ENCODE measurements at places on chromosomes 5 and 9.

DNA sequence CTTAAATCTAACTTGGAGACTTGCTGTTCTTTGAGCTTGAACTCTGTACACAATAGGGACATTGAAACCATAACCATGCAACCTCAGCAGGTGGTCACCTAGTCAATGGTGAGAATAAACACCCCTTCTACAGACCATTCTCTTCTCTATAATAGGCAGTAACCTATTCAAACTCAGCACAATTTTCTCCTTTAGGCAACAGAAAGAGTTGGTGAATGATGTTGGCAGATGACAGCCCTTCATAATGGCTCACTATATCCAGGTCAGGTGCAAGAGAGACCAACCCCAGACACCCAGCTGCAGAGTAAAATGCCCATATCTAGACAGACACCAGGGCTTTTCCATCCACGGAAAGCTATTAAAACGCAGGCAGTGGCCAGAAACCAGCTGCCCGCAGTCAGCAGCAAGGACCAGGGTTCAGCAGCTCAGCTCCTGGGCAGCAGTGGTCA is 106.7 kb downstream of the SERINC5 start:
- no peak for DNase-seq

DNA sequence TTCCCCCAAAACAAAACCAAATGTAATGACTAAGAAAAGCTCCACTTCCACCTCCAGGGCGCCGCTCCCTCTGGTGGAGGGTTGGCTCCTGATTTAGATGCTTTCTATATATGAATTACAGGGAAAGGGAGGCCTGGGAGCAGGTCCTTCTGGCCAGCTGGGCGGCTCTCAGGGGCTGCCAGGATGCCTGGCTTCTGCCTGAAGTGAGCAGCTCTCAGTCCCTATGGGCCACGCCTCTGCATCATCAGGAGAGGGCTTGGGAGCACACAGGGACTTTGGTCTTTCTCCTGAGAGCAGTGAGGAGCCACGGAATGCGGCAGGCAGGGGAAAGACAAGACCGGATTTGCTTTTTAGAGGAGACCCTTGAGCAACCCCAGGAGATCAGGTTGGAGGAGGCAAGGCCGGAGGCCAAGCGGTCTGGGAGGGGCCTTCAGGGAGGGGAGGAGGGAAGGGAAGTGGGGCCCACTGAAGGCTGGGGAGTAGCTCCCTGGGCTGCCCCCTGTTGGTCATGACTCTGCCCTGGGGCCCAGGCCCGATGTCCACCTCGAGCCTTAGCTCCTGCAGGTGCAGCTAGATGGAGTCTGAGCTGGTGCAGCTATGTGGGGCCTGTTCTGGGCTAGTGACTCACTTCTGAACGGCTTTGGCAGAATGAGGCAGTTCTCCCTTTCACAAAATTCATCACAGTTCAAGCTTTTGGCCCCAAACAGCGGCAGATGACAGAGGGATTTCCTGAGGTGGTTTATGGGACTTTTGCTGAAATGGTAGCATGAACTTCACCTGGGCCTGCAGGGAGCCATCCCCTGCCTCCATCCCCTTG is 11.3 kb upstream of the GRHPR start:
- no peak for DNase-seq

GRCh38 chr5:54577528-54577927 is 60.0 kb downstream of the SNX18 start:
- DNase-seq = no peak

- DNase-seq = no peak
Measured at GRCh38 chr5:98638701-98639100, 134.8 kb upstream of the RGMB start.

- DNase-seq = no peak
Measured at GRCh38 chr9:115250621-115251032, 132.7 kb upstream of the TNC start.

DNA sequence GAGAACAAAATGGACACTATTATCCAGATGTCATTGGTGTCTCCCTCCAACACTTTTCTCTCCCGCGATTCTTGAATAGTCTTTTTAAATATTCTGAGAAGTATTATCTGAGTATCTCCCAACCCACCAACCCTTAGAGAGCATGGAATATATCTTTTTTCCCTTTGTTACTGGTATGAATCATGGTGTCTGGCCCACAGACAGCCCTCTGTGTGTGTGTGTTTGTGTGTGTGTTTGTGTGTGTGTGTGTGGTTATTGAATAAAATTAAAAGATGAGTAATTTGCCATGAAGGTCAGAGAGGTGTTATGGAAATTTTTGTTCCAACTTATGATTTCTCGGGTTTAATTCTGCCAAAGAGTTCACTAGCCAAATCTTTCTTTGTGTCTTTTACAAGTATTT is 47.7 kb downstream of the CAMK4 start:
- no peak for DNase-seq

DNA sequence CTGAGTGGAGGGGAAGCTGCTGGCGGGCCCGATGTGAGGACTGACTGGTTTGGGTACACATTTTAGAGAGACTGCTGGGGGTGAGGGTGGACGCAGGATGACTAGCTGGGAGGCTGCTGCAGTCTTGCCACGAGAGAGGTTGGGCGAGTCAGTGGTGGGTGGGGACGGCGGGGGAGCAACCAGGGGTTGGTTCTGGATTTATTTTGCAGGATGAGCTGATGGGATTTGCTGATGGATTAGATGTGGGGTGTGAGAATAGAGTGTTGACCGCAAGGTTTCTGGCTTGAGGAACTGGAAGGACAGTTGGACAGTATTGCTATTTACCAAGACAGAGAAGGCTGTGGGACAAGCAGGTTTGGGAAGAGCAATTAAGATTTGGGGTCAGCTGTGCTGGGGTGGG is 5.8 kb upstream of the NDST1 start:
- no peak for DNase-seq

DNA sequence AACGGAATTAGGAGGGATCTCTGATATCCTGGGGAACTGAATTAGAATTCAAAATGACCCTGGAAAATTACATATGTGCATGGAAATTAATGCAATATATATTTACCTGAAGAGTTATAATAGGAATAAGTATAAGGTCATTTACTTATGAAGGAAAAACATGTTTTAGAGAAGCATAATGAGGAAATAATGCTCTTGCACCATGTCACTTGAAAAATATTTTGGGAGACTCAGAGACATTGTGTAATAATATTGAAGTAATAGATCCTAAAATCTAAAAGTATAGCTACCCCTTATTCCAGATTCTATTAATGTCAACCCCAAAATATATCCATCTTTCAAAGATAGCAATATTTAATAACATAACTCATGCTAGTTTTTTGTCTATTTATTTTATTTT is 28.4 kb downstream of the SPZ1 start:
- no peak for DNase-seq

GRCh38 chr5:131147258-131147657 is 17.8 kb downstream of the HINT1 start:
- no peak for DNase-seq

GRCh38 chr9:134318481-134318891 is 7.8 kb upstream of the RXRA start:
- DNase-seq = no peak

- no peak for DNase-seq
Measured at GRCh38 chr9:15416880-15417279, 5.8 kb upstream of the SNAPC3 start.

GRCh38 chr5:6565492-6565891 is 67.4 kb downstream of the NSUN2 start:
- DNase-seq = no peak

- DNase-seq = no peak
Measured at GRCh38 chr9:80883426-80883825, 805.9 kb downstream of the TLE1 start.

DNA sequence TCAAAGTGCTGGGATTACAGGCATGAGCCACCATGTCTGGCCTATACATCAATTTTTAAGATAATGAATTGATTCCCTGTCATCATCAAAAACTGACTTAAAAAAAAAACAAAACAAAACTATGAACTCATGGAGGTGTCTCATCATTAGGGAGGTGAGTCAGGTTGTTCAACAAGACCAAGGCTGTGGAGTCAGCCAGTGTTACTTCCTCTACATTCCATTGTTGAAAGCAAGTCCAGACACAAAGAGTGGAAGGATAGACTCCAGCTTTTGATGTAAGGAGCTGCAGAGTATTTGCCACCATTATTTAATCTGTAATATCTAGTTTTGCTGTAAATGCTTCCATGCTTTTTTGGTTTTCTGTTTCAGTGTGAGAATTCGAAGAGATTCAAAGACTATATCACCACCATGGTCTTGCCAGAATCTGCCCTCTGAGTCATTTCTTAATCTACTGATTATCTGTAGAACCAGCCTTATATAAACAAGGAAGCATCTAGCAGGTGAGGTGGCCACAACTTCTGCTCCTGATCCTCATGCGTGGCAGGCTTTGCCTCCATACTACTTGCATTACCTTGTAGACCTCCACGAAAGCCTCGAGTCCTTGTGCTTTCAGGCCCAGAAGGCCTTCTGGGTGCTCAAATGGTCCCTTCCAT is 156.1 kb downstream of the FGF1 start:
- DNase-seq = no peak

- no peak for DNase-seq
Measured at GRCh38 chr5:159010661-159011442, 88.9 kb downstream of the EBF1 start.

- DNase-seq = no peak
Measured at GRCh38 chr5:120388016-120388781, 75.9 kb upstream of the PRR16 start.

GRCh38 chr9:71966601-71967000 is 55.2 kb downstream of the C9orf85 start:
- DNase-seq = no peak

GRCh38 chr9:111898331-111899096 is 1.9 kb downstream of the UGCG start:
- DNase-seq = no peak

GRCh38 chr5:173915310-173916014 is 27.3 kb downstream of the CPEB4 start:
- DNase-seq = no peak

DNA sequence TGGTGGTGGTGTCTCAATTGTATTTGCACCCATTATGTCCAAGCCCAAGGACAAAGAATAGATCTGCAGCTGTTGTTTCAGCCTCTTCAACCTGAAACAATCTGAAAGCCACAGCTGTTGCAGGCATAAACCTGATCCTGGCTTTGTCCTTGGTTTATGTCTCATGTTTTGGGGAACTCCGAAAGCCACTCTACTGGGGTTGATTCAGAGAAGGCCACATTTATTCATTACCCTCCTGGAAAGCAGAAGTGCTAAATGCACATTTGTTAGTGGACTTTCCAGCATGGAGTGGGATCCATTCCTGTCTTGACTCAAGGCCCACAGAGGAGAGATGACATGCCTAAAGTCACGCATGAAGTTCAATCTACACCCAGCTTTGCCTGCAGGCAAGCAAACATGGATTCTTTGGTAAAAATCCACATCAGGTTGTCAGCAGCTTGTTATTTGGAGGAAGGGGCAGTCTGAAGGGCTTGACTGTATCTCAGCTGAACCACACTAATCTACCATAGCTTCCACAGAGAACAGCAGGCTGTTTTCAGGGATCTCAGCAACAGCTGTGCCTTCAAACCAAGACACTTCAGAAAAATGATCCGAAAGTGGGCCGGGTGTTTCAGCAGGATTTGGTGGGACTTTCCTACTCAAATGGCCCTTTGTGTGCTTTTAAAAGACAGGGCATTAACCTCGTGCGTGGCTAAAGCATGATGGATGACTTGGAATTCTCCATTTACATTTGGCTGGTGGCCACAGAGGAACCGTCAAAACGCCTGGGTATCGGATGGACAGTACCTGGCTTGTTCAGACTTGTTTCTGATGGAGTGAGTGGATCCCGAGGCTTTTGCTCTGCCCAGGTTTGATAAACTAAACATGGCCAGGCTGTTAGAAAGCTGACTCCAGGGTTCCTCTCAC is 36.2 kb upstream of the ADAM19 start:
- DNase-seq = peak; percentile 64

DNA sequence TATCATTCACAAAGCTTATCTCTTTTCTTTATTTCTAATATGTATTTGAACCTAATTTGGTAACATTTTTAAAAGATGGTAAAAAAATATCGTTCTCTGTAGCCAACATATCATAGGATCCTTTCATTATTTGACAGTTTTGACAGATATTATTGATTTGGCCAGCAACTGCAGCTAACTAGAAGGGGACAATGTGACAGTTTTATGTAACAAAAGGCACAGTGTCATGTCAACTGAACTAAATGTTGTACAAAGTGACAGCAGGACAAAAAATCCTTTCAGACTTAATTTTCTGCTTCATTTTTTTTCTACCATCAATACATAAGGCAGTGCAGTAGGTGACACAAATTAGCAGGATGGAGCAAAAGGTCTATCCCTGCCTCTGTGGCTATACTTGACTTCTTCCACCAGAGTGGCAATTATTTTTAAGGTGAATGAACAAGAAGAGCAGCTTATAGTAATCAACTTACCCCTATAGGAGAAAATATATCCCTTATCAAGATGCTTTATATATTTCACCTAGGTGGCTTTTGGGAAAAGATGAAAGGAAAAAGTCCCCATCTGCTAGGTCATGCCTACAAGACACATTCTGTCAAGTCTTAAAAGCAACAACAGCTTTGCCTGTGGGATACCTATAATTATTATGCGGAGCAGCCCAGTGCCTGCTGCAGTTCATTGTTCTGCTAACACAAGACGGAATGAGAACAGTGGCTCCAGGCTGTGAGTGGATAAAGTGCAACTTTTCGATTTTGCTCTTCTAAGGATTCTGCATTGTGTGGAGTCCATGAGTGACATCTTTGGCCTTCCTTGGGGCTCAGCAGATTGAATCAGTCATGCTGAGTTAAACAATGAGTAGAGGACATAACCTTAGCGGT is 694.9 kb downstream of the ISL1 start:
- no peak for DNase-seq

DNA sequence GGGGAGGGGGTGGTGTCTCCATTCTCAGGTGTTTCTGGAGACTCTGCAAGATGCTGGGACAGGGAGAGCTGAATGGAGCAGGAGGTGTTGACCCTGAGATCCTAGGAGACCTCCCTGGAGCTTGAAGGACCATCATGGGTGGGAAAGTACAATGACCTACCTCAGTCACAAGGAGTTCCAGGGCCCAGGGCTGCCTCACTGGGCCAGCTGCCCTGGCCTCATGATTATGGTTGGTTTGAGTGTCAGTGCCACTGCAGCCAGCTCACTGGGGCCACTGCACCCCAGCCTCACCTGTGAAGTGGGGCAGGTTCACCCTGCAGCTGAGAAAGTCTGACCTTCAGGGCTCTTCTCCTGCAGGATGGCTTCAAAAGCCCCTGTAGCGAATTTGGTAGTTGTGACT is 372.5 kb downstream of the IRX2 start:
- no peak for DNase-seq

- DNase-seq = no peak
Measured at GRCh38 chr5:36073595-36074216, 7.0 kb upstream of the UGT3A2 start.

DNA sequence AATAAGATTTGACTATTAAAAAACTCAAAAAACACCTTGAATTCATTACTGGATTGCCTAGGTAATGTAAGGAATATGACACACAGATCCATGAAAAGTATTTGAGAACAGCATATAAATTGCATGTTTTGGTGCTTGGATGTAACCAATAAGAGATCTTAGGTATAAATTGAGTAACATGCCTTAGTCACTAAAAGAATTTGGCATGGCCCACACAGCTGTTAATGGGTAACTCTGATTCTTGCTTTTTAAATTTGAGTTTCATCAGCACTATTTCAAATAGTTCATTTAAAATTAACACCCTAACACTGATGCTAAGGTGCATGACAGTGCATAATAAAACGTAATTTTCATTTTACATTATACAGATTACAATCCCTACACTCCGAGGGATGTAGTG is 779.3 kb upstream of the WWC1 start:
- no peak for DNase-seq

- DNase-seq = peak; percentile 97
Measured at GRCh38 chr9:110099236-110100095, 108.5 kb downstream of the C9orf152 start.
